ENCODE measurements at places on chromosomes 12 and 14.

DNA sequence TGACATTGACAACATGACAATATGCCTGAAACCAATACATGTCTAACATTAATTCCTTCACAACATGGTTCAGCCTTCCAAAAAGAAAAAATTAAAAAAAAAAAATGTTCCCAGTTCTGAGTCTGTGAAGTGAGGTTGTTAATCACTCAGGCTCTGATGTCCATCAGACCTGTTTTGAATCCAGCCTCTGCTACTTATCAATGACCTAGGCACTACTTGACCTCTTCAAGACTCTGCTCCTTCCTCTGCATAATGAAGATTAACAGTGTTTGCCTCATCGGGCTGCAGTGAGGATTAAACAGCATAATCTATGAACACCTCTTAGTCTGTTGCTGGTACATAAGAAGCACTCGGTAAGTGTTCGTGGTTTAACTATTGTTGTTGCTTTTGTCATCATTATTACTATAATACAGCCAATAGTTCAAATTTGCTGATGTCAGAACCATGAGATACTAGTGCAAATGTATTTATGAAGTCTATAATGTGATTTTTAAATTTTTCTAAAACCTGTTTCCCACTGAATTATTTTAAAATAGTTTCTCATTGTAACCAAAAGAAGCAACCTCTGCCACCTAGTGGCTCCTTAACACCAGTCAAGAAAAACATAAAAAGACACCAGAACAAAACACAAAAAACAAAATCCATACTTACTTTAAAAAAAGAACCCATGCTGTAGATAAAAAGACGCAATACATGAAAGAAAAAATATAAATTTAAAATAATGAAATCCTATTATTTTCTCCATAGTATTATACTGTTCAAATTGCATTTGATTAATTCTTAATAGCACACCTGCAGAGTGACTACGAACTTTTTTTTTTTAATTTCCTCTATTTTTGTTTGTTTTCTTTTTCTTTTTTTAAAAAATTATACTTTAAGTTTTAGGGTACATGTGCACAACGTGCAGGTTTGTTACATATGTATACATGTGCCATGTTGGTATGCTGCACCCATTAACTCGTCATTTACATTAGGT, 20.3 kb upstream of the TMX1 start:
- DNase-seq, result no peak

- no peak for DNase-seq
These were observed 7.7 kb downstream of the SLC6A13 start for GRCh38 chr12:254912-255311.

- no peak for DNase-seq
These were observed 147.8 kb downstream of the ATXN7L3B start for GRCh38 chr12:74685385-74685784.

GRCh38 chr14:25537846-25538455, 488.0 kb upstream of the STXBP6 start:
- DNase-seq, result no peak

DNA sequence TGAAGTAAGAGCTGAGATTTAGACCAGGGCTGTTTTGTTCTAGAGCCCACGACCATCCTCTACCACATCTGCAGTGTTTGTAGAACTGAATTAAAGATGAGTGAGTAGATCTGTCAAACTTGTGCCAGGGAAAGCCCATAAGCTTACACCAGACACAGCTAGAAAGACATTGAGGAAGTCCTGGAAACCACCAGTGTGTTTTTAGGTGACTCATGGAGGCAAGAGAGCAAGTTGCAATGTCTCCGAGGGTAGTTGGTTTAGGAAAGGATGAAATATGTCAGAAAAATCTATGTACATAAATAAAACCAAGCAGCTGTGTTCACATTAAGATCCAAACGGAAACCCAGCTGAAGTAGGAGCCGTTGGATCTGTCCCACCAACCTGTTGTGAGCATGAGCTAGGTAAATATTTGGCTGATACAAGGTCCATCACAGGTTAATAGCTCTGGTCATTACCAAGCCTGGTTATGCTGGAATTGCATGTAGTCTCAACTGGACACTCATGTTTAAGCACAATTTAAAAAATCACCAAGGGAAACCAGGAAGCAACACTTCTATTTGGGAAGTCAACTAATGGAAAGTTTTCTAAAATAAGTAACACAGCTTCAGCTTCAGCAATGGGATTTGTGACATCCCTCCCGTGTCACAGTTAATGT, 49.9 kb upstream of the PLEKHG3 start:
- DNase-seq, result no peak

DNA sequence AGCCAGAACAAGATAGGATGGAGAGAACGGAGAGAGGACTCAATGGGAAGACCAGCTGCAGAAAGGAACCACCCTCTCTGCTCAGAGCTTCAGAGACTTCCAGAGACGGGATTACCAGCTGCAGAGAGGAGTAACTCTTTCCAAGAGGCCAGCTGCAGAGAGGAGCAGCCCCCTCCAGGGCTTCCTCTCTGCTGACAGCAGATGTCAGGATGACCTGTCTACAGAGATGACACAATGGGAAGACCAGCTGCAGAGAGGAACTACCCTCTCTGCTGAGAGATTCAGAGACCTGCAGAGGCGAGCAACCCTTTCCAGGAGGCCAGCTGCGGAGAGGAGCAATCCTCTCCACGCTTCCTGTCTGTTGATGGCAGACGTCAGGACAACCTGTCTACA, 61.8 kb downstream of the KLRG1 start:
- DNase-seq, result no peak

DNA sequence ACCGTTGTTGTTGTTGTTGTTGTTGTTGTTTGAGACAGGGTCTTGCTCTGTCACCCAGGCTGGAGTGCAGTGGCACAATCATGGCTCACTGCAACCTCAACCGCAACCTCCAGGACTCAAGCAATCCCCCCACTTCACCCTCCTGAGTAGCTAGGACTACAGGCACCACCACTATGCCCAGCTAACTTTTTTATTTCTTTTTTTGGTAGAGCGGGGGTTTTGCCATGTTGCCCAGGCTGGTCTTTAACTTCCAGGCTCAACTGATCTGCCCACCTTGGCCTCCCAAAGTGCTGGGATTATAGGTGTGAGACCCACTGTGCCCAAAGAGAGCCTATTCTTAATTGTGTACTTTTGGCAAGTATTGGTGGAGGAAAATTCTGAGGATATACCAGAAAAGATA, 25.7 kb downstream of the MOK start:
- no peak for DNase-seq

GRCh38 chr14:69010648-69011047, 31.5 kb upstream of the ACTN1 start:
- no peak for DNase-seq

DNA sequence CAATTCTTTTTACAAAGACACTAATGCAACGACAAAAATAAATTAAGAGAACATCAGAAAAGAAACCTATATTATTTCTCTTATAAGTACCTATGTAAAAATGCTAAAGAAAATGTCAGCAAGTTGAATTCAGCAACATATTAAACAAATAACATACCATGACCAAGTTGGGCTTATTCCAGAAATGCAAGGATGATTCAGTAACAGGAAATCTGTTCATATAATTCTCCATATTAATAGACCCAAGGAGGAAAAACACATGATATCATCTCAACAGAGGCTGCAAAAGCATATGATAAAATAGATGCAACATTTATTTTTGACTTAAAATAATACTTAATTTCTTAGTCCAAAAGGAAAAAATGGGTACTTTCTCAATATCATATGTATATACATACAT, 25.1 kb upstream of the GPHB5 start:
- DNase-seq, result no peak

DNA sequence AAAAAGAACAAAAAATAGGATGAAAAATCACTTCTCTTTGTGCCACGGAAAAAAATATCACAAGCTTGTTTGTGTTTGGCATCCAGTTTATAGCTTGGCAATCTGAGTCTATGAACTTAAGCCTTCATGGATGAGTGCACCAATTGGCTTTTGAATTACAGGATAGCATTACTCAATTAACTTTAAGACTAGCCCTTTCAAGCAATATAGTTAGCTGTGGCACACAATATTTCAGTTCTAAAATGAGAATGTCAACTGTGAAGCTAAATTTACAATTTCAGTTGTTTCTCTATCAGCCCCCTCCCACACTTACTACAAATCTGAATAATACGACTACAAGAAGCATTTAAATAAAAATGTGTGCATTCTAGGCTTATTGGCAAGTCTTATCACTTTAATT, 8.3 kb downstream of the RERG start:
- no peak for DNase-seq

- no peak for DNase-seq
These were observed 52.1 kb downstream of the STON2 start for GRCh38 chr14:81348061-81348460.

- DNase-seq, result no peak
These were observed 425.8 kb downstream of the RAD51B start for GRCh38 chr14:68245146-68246073.

- DNase-seq, result no peak
These were observed 2.0 kb downstream of the RAN start for GRCh38 chr12:130873825-130874224.

- DNase-seq, result no peak
These were observed 1.4 kb upstream of the GTF2A1 start for GRCh38 chr14:81222126-81222525.

DNA sequence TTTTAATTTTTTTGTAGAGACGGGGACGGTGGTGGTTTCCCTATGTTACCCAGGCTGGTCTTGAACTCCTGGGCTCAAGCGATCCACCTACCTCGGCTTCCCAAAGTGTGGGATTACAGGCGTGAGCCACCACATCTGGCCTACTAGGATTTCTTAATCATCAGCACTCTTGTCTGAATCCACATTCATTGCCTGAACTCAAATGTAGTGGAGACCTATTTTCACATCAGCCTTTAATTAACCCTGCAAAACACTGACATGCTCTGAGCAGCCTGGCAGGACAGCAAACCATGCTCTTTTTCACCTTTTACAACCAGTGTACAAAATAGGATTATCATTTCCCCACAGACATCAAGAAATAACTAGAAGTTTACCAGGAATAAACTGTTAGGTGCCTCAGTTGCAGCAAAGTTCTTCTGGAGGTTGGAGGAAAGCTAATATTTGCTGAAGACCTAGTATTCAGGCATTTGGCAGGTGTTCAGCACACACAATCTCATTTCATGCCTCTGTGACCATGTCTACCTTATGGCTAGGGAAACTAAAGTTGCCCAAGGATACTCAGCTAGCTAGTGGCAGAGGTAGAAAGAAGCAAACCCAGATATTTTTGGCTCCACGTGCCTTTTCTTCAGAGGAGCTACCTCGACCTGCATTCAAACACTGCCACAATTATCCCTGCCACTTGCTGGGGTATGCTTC, 37.7 kb downstream of the CFL2 start:
- no peak for DNase-seq

- DNase-seq, result no peak
These were observed at the start of gene GLI1 for GRCh38 chr12:57459750-57460467. Gene GLI1, plus strand, starts transcription at chr12:57459785. Its CDS starts 3,907 bp downstream, at chr12:57463692.

Measured in esophagus squamous epithelium (tissue), 5 donors.